Right atrium auricular region (tissue), 2 donors: ENCODE measurements at places on chromosomes 6 and 20. TPM values are rescaled to one million over a fixed set of nuclear protein-coding genes. Genes with fewer than 3 reads are reported as not detected.

Gene EEF1A2
- 797 TPM for total RNA-seq

Gene TINAG
- total RNA-seq, result 0.51 TPM

Gene NKAIN4
- not detected for total RNA-seq

DNA sequence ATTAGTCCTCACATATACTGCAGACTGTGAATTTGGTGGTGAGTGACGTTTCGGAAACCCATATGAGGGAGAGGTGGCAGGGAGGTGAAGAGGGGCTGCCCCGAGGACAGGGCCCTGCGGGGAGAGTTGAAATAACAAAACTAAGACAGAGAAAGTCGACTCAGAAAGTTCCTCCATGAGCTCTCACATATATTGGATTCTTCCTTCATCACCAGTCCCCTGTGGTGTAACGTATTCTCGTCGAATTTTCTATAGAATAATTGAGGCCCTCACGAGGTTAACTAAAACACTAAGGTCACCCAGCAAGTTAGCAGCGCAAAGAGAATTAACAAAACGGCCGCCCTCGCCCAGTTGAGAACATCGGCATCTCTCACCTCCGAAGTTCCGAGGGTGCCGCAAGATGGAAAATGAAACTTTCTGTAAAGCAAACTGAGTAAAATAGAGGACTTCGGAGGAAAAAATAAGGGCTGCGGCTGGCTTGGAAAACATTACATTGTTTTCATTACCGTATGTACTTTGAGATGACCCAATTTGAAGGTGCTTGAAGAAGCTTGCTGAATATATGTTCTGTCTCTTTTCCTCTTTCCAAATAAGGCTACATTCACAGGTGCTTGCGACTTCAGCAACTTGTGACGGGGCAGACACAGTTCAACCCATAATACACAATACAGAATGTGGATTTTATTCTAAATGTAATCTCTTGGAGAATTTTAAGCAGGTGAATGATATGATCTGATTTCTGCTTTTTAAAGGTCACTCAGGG is 490.9 kb upstream of the JARID2 start:
- H3K27me3 ChIP-seq, result no peaks in the 10 kb centered on the region
- DNase-seq, result no peak
- no peak overlapping the region for H3K27ac ChIP-seq
- no peaks in the 10 kb centered on the region for H3K36me3 ChIP-seq

DNA sequence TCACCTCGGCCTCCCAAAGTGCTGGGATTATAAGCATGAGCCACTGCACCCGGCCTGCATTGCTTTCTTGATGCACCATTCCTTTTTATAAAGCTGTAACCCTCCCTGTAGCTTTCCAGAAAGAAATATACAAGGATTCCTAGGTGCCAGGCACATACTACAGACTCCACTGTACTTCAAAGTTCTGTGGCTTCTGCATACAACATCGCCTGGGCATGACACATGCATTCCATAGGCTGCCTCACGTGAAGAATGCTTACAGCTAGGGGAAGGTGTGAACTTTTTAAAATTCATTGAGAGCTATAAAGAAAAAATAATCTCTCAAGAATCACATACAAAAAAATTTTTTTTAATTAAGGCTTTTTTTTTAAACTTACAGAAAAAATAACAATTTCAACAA is 50.2 kb downstream of the TRAM2 start:
- no peaks in the 10 kb centered on the region for H3K27me3 ChIP-seq
- no peaks in the 10 kb centered on the region for H3K4me1 ChIP-seq
- no peak for DNase-seq
- peaks cover 7% of the 10 kb centered on the region for H3K36me3 ChIP-seq

GRCh38 chr20:17825252-17825959 is 125.6 kb downstream of the BANF2 start:
- no peaks in the 10 kb centered on the region for H3K4me1 ChIP-seq
- H3K27ac ChIP-seq, result peak overlapping the region; percentile 16
- no peak for DNase-seq
- no peak overlapping the region for H3K4me3 ChIP-seq

DNA sequence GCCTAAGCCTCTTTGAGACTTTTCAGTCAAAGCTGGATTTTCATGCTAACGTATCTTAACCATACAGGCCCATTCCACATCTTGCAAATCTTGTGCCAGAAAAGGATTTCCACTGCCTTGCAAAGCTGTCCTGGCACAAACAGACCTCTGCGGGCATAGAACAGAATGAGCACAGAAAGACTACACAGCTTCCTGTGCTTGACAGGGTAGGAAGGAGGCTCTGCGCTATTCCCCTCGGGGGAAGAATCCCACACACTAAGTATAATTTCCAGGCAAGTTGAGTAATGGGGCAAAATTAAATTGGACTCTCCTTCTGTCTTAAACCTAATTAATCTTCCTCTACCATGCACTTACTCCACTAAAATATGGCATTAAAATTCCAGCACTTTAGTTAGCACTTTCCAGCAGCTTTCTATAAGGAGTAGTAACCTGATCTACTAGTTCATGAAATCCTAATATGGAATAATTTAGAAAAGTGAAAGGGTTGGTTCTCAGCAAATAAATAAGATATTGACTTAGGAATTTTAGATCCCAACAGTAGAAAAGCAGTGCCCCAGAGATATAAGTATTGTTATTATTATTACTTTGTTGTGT is 532.1 kb upstream of the JAG1 start:
- H3K36me3 ChIP-seq, result no peaks in the 10 kb centered on the region
- no peak for DNase-seq
- H3K27ac ChIP-seq, result no peak overlapping the region
- no peaks in the 10 kb centered on the region for H3K4me1 ChIP-seq
- no peaks in the 10 kb centered on the region for H3K27me3 ChIP-seq
- H3K4me3 ChIP-seq, result no peak overlapping the region

GRCh38 chr20:58723628-58723984 is 31.0 kb downstream of the NPEPL1 start:
- no peaks in the 10 kb centered on the region for H3K27me3 ChIP-seq
- no peak overlapping the region for H3K4me3 ChIP-seq
- DNase-seq, result peak; percentile 43
- no peaks in the 10 kb centered on the region for H3K36me3 ChIP-seq
- no peak overlapping the region for H3K27ac ChIP-seq

GRCh38 chr6:125195526-125195925 is 42.0 kb downstream of the TPD52L1 start:
- no peaks in the 10 kb centered on the region for H3K27me3 ChIP-seq
- no peak overlapping the region for H3K4me3 ChIP-seq
- no peaks in the 10 kb centered on the region for H3K36me3 ChIP-seq
- no peak for DNase-seq
- H3K4me1 ChIP-seq, result peaks cover 57% of the 10 kb centered on the region

GRCh38 chr6:18302561-18303439 is 38.5 kb upstream of the DEK start:
- no peak for DNase-seq
- no peaks in the 10 kb centered on the region for H3K4me1 ChIP-seq
- no peaks in the 10 kb centered on the region for H3K36me3 ChIP-seq
- H3K27me3 ChIP-seq, result no peaks in the 10 kb centered on the region
- H3K27ac ChIP-seq, result no peak overlapping the region

GRCh38 chr20:47075263-47075662 is 180.6 kb downstream of the EYA2 start:
- no peaks in the 10 kb centered on the region for H3K36me3 ChIP-seq
- H3K4me1 ChIP-seq, result no peaks in the 10 kb centered on the region
- no peak overlapping the region for H3K27ac ChIP-seq
- no peak overlapping the region for H3K4me3 ChIP-seq
- no peaks in the 10 kb centered on the region for H3K27me3 ChIP-seq

DNA sequence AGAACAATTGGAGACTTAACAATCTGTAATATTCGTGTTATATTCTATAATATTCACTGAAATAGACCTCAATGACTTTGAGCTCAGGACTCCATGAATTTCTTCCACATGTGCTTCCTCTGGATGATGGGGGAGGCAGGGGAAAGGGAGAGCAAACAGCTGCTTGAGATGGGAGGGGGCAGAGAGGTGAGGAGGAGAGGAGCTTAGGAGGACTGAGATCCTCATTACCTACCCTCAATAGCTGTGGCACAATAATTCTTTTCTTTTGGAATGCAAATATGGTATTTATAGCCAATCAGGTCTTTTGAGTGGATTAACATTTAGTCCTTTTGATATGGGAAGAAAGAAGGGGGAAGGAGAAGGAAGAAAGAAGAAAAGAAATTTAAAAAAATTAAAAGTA is 64.1 kb upstream of the ZNF217 start:
- no peak for DNase-seq
- no peaks in the 10 kb centered on the region for H3K36me3 ChIP-seq
- no peaks in the 10 kb centered on the region for H3K27me3 ChIP-seq
- H3K4me1 ChIP-seq, result no peaks in the 10 kb centered on the region

- no peak overlapping the region for H3K4me3 ChIP-seq
- no peaks in the 10 kb centered on the region for H3K4me1 ChIP-seq
- no peak overlapping the region for H3K27ac ChIP-seq
- no peaks in the 10 kb centered on the region for H3K27me3 ChIP-seq
- DNase-seq, result no peak
Measured at GRCh38 chr6:125662296-125662695, 87.1 kb upstream of the HEY2 start.

DNA sequence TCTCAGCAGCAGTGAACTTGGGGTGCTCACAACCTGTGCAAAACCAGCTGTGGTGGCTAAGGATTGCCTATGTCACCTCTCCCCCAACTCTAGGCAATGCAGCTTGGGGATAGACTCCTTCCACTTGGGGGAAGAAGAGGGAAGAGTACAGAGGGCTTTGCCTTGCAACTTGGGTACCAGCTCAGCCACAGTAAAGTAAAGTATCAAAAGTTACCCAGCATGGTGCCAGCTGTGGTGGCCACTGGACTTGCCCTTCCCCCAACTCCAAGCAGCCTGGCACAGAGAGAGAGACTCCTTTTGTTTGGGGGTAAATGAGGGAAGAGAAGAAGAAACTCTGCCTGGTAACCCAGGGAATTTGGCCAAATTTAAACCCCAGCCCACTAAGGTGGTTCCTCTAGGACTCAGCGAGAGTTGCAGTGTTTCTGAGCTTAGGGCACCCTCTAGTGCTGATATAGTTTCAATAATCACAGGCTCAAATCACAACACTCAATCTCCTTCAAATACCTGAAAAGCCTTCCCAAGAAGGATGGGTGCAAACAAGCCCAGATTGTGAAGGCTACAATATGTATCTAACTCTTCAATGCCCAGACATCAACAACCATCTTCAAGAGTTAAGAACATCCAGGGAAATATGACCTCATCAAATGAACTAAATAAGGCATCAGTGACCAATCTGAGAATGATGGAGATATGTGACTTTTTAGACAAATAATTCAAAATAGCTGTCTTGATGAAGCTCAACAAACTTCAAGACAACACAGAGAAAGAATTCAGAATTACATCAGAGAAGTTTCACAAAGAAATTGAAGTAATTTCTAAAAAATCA is 7.6 kb upstream of the DEFB129 start:
- no peaks in the 10 kb centered on the region for H3K36me3 ChIP-seq
- no peak overlapping the region for H3K27ac ChIP-seq

GRCh38 chr6:27837625-27838057 is 74.6 kb downstream of the OR2B2 start:
- H3K4me1 ChIP-seq, result peaks cover 20% of the 10 kb centered on the region
- no peaks in the 10 kb centered on the region for H3K36me3 ChIP-seq
- DNase-seq, result no peak
- H3K27me3 ChIP-seq, result no peaks in the 10 kb centered on the region
- H3K4me3 ChIP-seq, result peak overlapping the region; percentile 72
- H3K27ac ChIP-seq, result peak overlapping the region; percentile 98

GRCh38 chr6:95529762-95530161 is 47.6 kb upstream of the MANEA start:
- H3K27ac ChIP-seq, result no peak overlapping the region
- no peak for DNase-seq
- no peaks in the 10 kb centered on the region for H3K27me3 ChIP-seq
- H3K4me1 ChIP-seq, result no peaks in the 10 kb centered on the region
- H3K4me3 ChIP-seq, result no peak overlapping the region
- H3K36me3 ChIP-seq, result no peaks in the 10 kb centered on the region

DNA sequence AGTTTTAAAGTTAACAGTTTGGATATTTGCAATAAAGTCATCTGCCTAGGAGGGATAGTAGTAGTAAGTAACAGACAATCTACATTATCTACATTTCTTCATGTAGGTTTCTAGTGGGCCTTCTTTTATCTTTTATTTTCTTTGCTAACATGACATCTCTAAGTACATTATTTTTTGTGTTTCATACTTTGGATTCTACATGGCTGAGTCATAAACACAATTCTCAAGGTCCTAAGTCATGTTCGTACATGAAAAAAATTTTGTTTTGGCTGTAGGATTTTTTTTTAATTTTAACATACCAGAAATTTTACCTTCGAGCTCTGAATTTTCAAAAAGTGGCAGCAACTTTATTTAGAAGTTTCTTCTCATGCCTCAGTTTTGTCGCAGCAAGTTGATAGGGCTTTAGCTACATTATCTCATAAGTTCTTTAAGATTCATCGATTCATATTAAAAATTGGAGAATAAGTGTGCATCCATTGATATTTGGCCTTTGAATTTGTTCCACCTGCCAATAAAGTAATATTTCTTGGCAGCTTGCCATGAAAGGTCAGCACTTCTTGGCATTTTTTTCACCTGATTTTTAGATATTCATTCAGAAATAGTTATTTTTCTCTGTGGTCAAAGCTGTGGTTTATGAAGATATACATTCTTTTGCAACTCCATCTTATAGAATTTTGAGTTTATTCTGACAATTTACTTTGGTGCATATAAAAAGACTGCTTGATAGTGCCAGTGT is 146.2 kb downstream of the GRIK2 start:
- H3K4me3 ChIP-seq, result no peak overlapping the region
- DNase-seq, result no peak
- no peak overlapping the region for H3K27ac ChIP-seq
- no peaks in the 10 kb centered on the region for H3K4me1 ChIP-seq

DNA sequence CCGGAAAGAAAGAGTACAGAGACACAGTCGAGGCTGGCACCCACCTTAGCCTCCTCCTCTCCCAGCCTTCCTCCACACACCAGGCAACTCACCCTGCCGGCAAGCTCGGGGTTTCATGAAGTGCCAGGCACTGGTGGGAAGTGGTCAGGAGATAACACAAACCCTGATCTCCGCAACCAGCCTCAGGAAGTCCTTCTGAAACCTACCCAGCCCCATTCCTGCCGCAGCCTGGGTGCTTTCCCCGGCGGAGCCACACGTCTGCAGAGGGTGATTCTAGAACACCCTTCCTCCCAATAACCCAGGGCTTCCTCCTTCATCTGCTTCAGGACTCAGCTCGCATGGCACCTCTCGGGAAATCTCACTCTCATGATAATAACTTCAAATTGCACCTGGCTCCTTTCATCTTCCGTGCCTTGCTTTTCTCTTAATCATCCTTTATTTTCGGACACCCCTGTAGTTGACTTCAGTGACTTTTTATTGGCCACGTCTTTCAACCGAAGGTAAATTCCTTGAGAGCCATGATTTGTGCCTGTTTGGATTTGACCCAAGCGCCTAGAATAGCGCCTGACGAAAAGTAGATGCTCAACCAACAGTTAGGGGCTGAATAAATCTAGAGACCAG is 8.7 kb upstream of the HLA-E start:
- peaks cover 25% of the 10 kb centered on the region for H3K27me3 ChIP-seq
- H3K36me3 ChIP-seq, result no peaks in the 10 kb centered on the region
- H3K4me3 ChIP-seq, result no peak overlapping the region
- H3K27ac ChIP-seq, result no peak overlapping the region
- DNase-seq, result no peak
- no peaks in the 10 kb centered on the region for H3K4me1 ChIP-seq

GRCh38 chr20:1720845-1721475 is 63.4 kb upstream of the SIRPG start:
- no peak overlapping the region for H3K27ac ChIP-seq
- no peak overlapping the region for H3K4me3 ChIP-seq
- no peaks in the 10 kb centered on the region for H3K36me3 ChIP-seq
